ENCODE measurements at places on chromosomes 5 and 9.

GRCh38 chr9:98175762-98176161 lies 16.7 kb downstream of the CORO2A start:
- DNase-seq = no peak

DNA sequence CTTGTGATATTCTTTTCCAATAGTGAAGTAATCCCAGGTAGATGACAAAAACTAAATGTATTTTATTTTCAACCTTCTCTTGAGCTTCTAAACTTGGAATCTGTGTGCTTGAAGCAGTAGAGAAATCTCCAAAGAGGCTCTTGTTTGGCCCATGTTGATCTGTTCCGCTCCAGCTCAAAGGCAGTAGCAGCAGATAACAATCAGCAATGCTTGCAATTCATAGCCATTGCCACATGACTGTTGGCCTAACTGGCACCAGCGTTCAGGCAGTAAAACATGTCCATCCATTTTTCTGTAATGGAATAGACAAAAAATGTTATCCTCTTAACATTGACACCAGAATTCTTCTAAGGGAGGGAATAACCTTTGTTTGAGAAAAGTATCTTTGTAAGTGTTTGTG lies 270.7 kb upstream of the MSX2 start:
- no peak for DNase-seq

DNA sequence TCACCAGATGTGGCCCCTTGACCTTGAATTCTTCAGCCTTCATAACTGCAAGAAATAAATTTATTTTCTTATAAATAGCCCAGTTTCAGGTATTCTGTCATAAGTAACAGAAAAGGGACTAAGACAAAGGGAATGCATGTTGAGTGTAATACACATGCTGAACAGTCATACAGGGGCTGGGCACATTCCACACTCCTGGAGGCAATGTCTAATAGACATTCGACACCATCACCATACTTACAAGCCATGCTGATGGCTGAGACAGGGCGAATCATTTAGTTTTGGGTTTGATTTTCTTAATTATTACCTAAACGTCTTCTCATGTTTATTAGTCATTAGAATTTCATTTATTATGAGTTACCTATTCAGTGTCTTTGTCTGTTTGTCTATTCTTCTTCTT lies 68.5 kb downstream of the TENT4A start:
- no peak for DNase-seq

DNA sequence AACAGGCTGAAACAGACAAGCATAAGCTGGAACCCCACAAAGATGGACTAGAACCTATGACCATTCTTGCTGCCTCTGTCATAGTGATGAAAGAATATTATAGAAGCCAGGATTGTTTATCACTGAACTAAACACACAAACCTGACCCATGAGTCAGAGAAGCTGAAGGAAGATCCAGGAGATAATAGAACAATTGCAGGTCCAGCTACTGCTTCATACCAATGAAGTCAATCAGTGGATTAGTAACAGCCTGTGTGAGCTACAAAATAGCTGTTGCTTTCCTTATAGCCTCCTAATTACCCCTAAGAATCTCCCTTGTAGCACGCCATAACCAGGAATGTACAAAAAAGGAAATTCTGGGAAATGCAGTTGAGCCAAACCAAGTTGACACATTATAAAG lies 459.9 kb upstream of the ZNF462 start:
- DNase-seq = no peak

DNA sequence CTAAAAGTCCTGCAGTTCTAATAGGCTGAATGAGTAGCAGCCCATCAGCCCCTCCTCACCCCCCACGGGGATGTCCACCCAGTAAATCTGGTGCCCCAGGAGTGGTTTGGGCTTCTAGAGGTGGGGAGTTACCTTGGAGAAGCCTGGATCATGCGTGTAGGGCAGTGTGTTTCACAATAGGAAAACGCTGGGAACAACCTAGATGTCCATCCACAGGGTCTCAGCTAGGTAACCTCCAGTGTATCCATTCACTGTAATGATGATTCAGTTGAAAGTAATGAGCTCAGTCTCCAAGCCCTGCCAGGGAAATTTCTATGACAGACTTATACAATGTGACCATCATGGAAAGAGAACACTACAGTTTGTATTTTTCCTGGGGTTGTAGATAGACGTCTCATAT lies 51.8 kb downstream of the NDST1 start:
- no peak for DNase-seq

GRCh38 chr9:120713257-120714087 lies 798 bp downstream of the MEGF9 start:
- DNase-seq = no peak

DNA sequence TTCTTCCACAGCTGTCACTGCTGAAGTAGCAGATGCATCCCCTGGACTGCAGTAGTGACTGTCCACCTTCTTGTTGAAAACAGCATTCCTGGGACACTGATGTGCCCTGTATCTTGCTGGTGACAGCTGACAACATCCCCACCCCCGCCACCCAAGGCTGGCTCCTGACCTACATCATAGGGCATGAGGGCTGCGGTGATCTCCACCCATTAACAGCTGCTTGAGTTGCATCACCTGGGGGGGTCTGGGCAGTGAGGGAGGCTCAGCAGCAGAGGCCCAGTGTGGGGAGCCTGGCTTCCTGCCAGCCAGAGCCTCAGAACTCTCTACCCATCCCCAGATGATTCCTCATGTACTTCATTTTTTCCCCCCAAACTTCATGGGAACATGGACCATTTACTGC lies 4.1 kb downstream of the PRUNE2 start:
- peak; percentile 16 for DNase-seq

GRCh38 chr9:77968506-77968905 lies 63.1 kb downstream of the GNAQ start:
- DNase-seq = no peak

DNA sequence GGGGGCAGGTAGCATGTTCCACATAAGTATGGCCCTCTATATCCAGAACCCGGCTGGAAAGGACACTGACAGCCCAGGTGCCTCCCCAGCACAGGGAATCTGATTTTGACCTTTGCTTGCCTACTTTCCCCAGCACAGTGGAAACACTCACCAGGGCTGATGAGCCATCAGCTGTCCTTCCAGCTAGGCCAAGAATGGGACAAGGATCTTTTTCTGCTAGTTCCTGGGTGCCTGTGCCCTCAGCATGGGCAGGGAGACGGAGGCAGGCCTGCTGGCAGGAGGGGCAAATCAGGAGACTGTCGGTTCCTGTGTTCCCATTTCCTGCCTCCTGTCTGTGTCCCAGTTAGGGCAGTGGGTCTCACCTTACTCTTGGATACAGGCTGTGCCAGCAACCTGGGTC lies 1.1 kb downstream of the CYFIP2 start:
- DNase-seq = no peak

DNA sequence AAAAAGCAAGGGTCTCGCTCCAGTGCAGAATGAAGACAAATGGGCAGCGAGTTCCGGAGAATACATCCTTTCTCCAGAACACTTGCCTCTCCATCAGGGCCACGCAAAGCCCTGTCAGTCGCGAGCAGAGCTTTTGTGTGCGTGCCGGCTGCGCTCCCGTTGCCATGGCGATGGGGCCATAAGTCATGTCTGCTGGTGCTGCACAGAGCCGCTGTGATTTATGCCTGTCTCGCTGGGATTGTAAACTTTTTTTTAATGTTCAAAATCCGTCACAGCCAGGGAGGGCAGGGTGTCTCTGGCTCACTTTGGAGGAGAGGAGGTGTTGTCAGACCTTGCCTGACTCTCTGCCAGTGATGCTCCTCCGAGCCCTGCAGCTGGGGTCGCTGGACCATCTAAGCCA lies 272.7 kb downstream of the TRIM32 start:
- DNase-seq = no peak

- DNase-seq = peak; percentile 84
Observed at GRCh38 chr5:42586625-42587024, 163.4 kb downstream of the GHR start.

DNA sequence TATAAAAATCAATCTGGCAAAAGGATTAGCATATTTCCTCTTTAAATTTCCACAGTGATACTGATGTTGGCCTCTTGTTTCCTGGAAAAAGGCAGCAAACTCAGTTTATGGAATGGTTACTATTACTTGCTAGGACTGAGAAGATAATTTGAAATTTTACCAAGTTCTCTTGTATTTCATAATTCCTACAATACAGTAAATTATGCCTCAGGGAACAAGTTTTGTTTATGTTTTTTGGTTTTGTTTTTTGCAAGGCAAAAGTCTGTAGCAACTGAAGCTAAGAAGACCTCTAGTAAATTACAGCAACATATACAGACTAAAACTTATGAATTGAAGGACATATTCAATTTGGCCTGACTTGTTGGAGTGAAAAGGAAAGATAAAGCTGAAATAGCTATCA lies 30.2 kb upstream of the SLCO6A1 start:
- no peak for DNase-seq

DNA sequence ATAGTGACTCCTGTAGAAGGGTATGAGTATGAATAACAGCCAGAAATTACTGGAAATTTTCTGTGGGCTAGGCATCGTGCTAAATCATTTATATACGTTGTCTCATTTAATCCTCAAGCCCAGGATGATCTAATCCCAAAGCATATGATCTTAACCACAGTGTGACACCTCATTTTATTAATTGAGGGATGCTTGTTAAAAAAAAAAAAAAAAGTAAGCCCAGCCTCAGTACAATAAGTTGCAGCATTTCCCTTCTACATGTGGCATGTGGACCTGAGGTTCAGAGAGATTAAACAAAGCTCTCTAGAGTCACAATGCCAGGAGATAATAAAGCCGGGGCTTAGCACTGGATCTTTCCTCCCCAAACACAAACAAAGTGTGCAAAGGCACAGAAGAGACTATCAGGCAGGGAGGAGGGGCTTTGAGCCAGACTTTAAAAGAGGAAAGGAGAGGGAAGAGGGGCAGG lies 49.5 kb downstream of the KLF4 start:
- no peak for DNase-seq

- DNase-seq = no peak
Observed at GRCh38 chr5:151076616-151077015, 4.2 kb downstream of the TNIP1 start.

DNA sequence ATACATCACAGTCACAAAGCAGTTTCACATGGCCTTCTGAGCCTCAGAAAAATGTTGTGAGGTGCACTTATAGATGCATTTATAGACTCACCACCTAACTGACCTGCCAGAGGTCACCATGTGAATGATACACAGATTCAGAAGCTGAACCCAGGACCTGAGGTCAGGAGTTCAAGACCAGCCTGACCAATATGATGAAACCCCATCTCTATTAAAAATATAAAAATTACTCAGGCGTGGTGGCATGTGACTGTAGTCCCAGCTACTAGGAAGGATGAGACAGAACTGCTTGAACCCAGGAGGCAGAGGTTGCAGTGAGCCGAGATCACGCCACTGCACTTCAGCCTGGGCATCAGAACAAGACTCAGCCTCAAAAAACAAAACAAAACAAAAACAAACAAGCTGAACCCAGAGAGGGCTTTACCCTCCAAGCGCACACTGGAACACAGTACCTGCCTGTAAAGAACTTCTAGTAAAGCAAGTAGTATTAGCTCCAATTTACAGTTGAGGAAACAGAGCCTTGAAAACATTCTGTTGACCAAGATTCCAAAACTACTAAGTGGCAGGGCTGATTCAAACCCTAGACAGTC lies 16.3 kb downstream of the ECPAS start:
- no peak for DNase-seq

- DNase-seq = no peak
Observed at GRCh38 chr5:125489146-125489545, 742.7 kb upstream of the ZNF608 start.

GRCh38 chr5:128216860-128217531 lies 133.4 kb downstream of the SLC12A2 start:
- DNase-seq = no peak

- peak; percentile 75 for DNase-seq
Observed at GRCh38 chr9:130780865-130781504, 54.1 kb upstream of the ABL1 start.

GRCh38 chr5:126339215-126339805 lies 83.9 kb upstream of the GRAMD2B start:
- no peak for DNase-seq

- no peak for DNase-seq
Observed at GRCh38 chr5:5304361-5305020, 118.0 kb upstream of the ICE1 start.

DNA sequence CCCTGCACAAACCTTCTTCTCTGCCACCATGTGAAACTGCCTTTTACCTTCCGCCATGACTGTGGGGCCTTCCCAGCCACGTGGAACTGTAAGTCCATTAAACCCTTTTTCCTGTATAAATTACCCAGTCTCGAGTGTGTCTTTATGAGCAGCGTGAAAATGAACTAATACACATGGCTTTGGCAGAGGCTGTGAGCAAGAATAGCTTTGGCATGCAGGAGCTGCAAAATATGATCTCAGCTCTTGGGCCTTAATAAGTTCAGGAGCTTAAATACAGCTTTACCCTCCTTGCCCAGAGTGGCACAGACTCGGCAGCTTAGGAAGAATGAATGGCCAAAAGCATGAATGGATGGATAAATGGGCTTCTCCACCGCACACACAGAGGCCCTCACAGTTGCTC lies 15.7 kb upstream of the SLC36A1 start:
- no peak for DNase-seq

DNA sequence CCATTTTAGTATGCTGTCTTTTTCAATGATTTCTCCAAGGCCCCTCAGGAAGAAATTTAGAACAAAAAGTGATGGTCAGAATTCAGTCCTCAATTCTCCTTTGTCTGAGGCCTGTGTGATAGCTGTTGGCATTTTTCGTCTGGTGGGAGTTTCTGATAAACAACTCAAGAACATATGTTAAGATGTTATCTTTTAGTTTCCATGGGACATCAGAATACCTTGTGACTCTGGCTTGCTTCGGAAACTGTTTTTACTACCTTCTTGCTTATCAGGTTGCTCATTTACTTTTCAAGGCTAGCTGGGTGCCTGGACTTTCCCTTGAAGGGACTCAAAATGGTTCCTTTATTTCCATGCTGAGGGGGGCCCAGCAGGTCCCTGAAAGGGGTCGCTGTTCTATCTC lies 97.2 kb downstream of the INVS start:
- no peak for DNase-seq

- DNase-seq = no peak
Observed at GRCh38 chr5:124705577-124705976, 40.9 kb downstream of the ZNF608 start.

DNA sequence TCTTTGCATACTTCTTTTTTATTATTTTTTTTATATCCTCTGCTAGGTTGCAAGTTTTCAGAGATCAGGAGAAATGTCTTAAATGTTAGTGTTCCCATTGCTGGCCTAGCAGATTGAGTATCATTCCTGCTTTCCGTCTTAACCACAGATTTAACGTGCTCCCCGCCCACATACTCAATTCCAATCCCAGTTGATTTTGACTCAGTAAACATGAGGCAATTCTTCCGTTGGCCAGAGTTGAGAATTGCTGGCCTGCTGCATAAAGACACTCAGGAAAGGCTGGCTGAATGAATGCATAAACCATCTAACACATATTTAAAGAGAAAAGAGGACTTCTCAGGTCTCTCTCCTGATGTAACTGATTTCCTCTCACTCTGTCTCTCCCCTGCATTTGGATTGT lies 46.8 kb upstream of the PLPP6 start:
- no peak for DNase-seq

DNA sequence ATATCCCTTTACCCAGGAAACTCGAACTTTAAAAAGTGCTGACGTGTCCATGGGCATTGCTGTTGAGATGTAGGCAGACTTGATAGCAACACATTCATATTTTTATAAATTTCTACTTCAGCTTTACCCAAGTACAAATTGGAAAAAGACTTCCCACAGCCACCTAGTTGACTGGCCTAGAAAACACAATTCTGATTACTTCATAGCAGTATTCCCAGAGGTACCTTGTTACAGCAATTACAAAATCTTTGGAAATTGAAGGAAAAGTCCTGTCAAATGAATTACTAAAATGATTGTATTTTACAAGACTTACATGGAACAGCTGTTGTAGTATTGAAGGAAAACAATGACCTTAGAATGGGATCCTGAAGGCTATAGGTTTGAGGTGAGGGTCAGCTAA lies 130.7 kb upstream of the NREP start:
- DNase-seq = no peak
